Stimulated activated CD8-positive, alpha-beta memory T cell treated with anti-CD3 and anti-CD28 coated beads, Interleukin-15, amount 100 ng/mL, for 24 hours (primary cell): ENCODE measurements at places on chromosomes 6 and 20.

GRCh38 chr20:10634683-10635411 is 39.0 kb downstream of the JAG1 start:
- no peak for DNase-seq

DNA sequence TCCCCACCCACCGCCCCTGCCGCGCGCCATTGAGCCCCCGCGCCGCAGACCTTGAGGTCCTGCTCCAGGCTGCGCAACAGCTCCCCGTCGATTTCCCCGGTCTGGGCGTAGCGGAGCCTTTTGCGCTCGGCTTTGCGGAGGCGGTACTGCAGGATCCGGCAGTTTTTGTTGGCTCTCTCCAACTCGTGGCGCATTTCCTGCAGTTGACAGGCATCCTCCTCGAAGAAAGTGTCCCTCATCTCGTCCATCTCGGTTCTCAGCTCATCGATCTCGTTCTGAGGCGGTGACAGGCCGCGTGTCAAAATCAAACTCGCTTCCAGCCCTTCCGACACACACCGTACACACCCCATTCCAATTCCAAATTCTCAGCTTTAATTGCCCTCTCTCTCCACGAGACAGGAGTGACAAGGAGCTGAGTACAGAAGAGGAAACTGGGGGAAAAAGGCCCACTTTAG is 4.3 kb downstream of the MTCL3 start:
- no peak for DNase-seq

DNA sequence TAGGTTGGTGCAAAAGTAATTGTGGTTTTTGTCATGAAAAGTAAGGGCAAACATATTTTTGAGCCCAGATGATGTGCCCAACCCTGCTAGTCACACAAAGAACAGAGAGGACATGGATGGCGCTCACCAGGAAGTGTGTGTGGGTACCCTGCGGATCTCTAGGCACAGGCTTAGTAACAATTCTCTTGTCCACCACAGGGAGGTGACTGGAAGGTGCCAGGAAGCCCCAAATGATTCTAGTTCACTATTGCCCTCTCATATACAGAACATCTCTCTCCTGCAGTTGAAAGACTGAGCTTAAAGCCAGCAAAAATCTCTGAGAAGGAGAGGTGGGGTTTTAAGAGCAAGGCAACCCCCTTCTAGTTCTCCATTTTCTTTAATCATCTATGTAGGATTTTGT is 272.1 kb upstream of the TAB2 start:
- DNase-seq: no peak

GRCh38 chr6:107491138-107491609 is 1.3 kb downstream of the SOBP start:
- DNase-seq: no peak

GRCh38 chr6:22972771-22973170 is 403.4 kb downstream of the HDGFL1 start:
- no peak for DNase-seq

DNA sequence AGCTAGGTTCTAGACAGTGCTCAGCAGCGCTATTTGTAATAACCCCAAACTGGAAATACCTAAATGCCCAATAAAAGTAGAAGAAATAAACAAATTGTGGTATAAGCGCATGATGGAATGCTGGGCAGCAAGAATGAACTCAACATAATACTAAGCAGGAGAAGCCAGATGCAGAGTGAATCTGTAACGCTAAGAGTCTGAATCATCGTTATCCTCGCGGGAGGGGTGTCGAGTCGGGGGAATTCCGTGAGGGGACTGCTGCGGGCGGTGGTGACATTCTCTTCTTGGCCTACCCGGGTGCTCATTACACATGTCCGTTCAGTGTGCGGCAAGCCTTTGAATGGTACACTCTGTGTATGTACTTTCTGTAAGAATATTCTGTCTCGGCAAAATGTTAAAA is 83.7 kb downstream of the SULF2 start:
- no peak for DNase-seq

GRCh38 chr6:124536157-124536841 is 425.9 kb upstream of the RNF217 start:
- DNase-seq: no peak

- DNase-seq: no peak
Measured at GRCh38 chr6:128156321-128157111, 255.7 kb upstream of the THEMIS start.

GRCh38 chr6:36032261-36032660 is 4.7 kb downstream of the MAPK14 start:
- no peak for DNase-seq

GRCh38 chr6:113690281-113691259 is 166.6 kb upstream of the MARCKS start:
- DNase-seq: no peak

GRCh38 chr6:10202581-10202980 is 212.3 kb downstream of the TFAP2A start:
- DNase-seq: no peak

GRCh38 chr6:130744576-130745366 is 82.4 kb upstream of the SMLR1 start:
- DNase-seq: no peak

- no peak for DNase-seq
Measured at GRCh38 chr6:40369042-40369441, 218.1 kb downstream of the LRFN2 start.

GRCh38 chr6:37520926-37521325 is 21.2 kb upstream of the CCDC167 start:
- DNase-seq: no peak

- DNase-seq: no peak
Measured at GRCh38 chr6:3328145-3328544, 69.4 kb downstream of the PSMG4 start.

GRCh38 chr6:169864148-169865020 is 113.0 kb downstream of the ERMARD start:
- DNase-seq: no peak

GRCh38 chr20:49821870-49822331 is 9.3 kb downstream of the SLC9A8 start:
- DNase-seq: no peak
